ENCODE measurements at places on chromosomes 11 and 22.
A peak's percentile ranks its signal among the peaks of the same experiment; 100 is the strongest.

DNA sequence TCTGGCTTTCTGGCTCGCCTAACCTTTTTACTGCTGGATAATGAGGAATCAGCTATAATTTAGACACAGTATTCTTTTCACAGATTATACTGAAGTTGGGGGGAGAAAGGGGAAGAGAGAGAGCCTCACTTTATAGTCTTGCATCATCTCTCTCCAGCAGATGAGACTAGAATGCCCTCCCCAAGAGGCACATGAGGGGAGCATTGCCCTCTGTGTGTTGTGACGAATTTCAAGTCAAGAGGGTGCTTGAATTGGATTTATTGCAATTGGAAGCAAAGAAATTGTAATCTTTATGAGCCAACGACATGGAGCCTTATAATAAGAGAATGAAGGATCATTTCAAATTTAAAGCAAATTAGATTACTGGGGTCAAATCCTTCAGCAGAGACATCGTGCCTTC lies 17.6 kb upstream of the CADM1 start:
- DNase-seq, result no peak

DNA sequence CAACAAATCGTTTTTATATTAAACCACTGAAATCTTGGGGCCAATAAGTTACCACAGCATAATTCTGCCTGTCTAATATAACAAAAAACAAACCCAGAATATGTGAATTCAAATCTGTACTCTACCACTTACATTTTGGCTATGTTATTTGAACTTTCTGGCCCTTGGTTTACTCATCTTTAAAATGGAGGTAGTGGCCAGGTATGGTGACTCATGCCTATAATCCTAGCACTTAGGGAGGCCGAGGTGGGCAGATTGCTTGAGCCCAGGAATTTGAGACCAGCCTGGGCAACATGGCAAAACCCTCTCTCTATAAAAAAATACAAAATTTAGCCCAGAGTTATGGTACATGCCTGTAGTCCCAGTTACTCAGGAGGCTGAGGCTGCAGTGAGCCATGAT lies 84.2 kb downstream of the FAM168A start:
- no peak for DNase-seq

DNA sequence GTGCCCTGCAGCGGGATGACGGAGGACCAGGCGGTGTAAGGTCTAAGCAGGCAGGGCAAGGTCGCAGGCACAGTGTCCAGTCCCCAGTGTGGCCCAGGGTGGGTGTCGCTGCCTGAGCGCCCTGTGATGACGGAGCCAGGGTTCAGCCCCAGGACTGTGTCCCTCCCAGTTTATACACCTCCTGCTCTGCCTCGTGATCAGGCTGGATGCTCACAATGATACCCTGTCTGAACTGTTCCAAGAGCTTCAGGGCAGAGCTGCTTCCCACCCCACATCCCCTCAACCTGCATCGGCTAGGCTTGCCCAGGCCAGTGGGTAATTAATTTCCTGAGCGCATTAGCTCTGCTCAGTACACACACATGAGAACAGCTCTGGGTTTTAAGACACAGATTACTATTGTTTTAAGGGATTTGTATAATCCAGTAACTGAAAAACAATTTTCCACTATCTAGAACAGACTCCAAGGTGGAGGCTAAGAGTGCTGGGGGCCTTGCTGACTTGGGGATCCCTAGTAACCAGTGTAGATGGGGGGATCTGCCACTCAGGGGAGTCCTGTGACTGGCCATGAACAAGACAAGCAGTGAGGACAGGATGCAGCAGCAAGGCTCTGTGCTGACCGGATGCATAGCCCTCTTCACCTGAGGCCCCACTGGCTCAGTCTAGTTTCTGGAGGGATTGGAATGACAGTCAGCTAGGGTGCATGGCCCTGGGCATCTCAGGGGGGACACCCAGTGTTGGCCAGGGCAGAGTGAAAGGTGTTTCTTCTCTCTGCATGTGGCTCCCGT lies 34.1 kb downstream of the GNAZ start:
- DNase-seq, result no peak

DNA sequence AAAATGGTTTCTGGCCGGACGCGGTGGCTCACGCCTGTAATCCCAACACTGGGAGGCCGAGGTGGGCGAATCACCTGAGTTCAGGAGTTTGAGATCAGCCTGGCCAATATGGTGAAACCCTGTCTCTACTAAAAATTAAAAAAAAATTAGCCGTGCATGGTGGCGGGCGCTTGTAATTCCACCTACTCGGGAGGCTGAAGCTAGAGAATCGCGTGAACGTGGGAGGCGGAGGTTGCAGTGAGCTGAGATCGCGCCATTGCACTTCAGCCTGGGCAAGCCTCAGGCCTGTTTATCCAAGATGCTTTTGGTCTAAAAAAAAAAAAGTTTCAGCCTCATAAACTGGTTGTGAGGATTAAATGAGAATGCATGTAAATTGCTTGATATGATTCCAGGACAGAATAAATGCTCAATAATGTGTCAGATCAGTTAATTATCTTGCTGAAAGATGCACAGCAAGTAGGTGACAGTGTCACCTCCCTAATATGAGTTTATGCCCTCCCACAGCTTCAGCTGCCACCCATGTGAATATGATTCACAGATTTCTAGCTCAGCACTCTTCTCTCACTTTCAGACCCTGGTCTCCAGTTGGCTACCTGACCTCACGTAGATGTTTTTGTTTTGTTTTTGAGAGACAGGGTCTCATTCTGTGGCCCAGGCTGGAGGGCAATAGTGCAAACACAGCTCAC lies 1.1 kb upstream of the ALG8 start:
- DNase-seq, result no peak

- DNase-seq, result no peak
Measured at GRCh38 chr11:26607725-26608506, 35.9 kb upstream of the MUC15 start.

DNA sequence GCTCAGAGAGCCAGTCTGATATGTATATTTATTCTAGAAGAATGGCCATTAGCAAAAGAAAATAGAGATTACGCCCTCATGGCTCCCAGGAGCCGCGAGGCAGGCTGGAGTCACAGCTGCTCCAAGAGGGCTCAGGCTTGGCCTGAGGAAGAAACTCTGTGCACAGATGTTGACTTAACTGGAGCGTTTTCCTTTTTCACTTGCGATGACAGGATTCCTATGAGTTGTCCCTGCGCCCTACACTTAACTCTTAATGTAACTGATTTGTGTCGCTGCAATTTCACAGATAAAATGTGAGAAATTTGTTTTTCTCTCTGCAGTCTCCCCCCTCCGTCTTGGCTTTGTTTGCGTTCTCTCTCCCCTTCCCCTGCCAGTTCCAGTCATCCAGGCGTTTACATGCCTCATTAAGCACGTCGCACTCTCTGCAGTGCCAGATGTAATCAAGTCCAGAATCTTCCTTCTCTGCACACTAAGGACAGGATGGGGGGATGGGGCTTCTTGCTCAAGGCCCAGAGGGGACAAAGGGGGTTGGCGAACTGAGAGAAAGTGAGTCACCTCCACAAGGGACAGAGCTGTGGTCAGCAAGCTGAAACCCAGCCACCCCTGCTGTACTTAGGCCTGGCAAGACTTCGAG lies 1060.1 kb downstream of the NTM start:
- DNase-seq, result no peak

GRCh38 chr11:30585125-30585891 lies 845 bp downstream of the MPPED2 start:
- peak; percentile 5 for DNase-seq

DNA sequence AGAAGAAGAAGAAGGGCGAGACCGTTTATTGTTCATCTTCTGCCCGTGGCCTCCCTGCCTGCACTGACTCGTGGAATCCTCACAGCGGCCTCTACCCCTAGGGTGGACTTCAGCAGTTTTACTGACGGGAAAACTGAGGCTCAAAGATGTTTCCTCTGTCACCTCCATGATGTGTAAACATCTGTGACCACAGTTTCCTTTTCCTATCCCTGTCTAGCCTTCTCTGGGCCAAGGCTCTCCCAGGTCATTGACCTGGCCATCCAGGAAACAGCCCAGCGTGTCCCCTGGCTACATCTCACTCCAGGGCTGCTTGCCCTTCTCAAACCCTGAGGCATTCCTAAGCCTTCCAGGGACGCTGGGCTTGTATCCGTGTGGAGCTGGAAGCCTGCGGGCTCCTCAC lies 49.0 kb upstream of the GCAT start:
- DNase-seq, result no peak

DNA sequence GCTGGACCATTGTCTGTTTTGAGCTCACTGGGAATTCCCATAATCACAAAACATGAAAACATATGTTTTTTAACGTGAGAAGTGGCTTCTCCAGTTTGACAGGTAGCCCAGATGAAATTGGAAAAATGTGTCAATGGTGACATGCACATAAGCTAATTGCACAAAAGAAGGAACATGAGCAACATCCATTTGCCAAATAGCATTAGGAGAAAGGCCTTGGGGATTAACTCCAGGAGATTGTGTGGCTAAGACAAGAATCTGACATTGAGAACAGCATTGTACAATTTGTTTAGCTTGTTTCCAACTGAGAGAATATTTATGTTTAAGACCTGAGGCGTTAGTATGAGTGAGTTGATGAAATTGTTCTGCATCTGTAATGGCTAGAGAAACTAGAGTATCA lies 147.0 kb upstream of the API5 start:
- no peak for DNase-seq

- DNase-seq, result no peak
Measured at GRCh38 chr11:110524238-110524637, 94.5 kb downstream of the FDX1 start.

- DNase-seq, result no peak
Measured at GRCh38 chr11:133952199-133953190, 4.3 kb downstream of the IGSF9B start.

GRCh38 chr11:103109818-103110388 lies 677 bp downstream of the DYNC2H1 start:
- DNase-seq, result no peak

GRCh38 chr11:324156-324555 lies 3.5 kb upstream of the IFITM3 start:
- no peak for DNase-seq

GRCh38 chr22:49112661-49113626 lies 714.7 kb downstream of the BRD1 start:
- DNase-seq, result no peak

- DNase-seq, result no peak
Measured at GRCh38 chr11:72740562-72741428, 11.4 kb downstream of the ARAP1 start.

GRCh38 chr11:76674517-76675400 lies 4.2 kb upstream of the LRRC32 start:
- no peak for DNase-seq

DNA sequence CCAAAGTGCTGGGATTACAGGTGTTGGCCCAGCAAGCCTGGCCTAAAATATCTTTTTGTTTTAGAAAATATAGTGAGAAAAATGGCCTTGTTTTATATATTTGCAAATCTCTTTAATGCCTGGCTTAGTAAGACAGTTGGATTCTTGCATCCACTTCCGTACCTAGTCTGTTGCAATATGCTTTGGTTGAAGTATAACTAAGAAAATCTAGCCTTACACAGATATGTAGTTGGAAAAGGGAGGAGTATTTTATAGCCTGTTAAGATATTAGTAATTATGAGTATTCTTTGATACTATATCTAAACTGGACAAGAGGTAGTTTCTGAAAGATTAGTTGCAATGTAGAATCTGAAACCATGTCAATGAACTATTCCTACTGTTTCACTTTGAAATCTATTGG lies 65.1 kb downstream of the ZNRF3 start:
- DNase-seq, result no peak

GRCh38 chr22:22579869-22580604 lies 21.0 kb upstream of the PRAME start:
- no peak for DNase-seq

DNA sequence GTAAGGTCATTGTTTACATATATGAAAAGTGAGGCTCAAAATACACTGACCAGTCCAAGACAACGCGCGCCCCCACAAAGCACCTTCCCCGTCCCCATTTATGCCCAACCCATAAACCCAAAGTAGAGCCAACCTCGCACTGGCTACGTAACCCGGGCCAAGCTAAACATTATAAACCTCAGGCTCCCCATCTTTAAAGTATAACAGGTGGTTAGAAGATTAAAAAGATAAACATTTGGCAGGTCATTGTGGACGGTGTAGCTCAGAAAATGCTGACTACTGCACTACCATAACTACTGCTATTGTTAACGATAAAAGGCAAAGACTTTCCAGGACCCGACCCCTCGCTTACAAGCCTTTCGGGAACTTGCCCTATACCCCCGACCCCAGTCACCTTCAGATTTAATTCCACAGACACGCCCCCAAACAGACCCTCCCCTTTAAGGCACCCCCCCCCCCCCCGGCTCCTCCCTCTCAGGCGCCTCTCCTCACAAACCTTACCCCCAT lies 470 bp downstream of the NUMA1 start:
- DNase-seq, result no peak

DNA sequence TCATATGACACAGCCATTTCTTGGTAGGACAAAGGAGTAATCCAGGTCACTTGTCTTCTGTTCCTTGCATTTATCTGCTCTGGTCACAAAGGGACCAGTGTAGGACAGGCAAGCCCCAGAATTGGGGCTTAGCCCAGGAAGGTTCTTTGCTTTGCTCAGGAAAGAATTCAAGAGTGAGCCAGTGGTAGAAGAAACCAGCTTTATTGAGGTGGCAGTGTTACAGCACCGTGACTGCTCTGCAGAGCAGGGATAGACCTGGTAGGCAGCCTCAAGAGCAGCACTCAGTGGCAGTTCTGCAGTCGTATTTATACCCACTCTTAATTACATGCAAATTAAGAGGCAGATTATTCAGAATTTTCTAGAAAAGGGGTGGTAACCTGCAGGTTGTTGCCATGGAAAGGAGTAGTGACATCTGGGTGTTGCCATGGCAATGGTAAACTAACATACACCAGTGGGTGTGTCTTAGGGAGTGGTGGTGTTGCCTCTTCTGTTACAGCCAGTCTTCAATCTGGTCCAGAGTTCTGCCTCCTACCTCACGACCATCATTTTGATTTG lies 84.9 kb upstream of the RAB1B start:
- DNase-seq, result no peak

- DNase-seq, result no peak
Measured at GRCh38 chr11:134908583-134908982, 496.5 kb upstream of the B3GAT1 start.

GRCh38 chr22:35350539-35351503 lies 30.1 kb upstream of the HMOX1 start:
- DNase-seq, result peak; percentile 71

GRCh38 chr11:128595221-128595620 lies 7.9 kb upstream of the ETS1 start:
- DNase-seq, result no peak

DNA sequence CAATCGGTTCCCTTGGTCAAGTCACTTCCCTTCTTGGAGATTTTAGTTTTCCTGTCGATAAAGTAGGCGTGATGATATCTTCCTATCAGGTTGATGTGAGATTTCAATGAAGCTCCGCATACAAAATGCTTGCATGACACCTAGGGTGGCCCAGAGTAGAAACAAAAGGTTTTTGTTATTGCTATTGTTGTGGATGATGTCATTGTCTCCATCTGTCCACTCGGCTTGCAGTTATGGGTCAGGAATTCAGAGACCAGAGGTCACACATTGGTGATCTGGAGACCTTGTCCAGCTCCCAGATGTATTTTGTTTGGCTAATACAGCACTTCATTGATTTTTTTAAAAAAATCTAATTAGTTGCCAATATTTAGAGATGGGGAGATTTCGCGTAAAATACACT lies 382.1 kb downstream of the MN1 start:
- no peak for DNase-seq

- no peak for DNase-seq
Measured at GRCh38 chr11:34827228-34827627, 89.0 kb downstream of the APIP start.

- DNase-seq, result no peak
Measured at GRCh38 chr22:23192133-23192532, 11.8 kb downstream of the BCR start.
